ENCODE measurements at places on chromosomes 6 and 20. TPM values are rescaled to one million over a fixed set of nuclear protein-coding genes. Genes with fewer than 3 reads are reported as not detected.

Gene C6orf47
- total RNA-seq = 18.7 TPM

Gene PDE7B
- 2.2 TPM for total RNA-seq

Gene SLC17A3
- total RNA-seq = not detected

Gene CLPSL1
- total RNA-seq = not detected

Gene CALHM6
- total RNA-seq = 3.3 TPM

Gene PNISR
- total RNA-seq = 118 TPM

Gene VIP
- 12.8 TPM for total RNA-seq

Gene SPATA25
- 103 TPM for total RNA-seq

Gene KHDC1
- total RNA-seq = not detected

Gene CCHCR1
- total RNA-seq = 35.4 TPM

- DNase-seq = no peak
Measured at GRCh38 chr6:143821359-143821758, 21.8 kb upstream of the LTV1 start.

- no peak for DNase-seq
Measured at GRCh38 chr6:153038378-153039057, 36.0 kb upstream of the MTRF1L start.

DNA sequence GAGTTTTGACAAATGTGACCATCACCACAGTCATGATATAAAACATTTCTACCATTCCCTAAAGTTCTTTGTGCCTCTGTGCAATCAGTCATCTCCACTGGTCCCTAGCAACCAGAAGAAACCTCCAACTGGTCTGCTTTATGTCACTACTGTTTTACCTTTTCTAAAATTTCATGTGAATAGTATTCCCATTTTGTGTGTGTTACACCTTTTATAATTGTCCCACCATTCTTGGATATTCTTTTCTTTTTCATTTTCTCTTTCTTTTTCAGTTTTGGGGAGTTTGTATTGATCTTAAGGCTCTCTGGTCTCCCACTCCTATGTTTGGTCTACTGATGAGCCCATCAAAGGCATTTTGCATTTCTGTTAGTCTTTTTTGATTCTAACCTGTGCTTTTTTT lies 95.4 kb downstream of the NCOA3 start:
- DNase-seq = no peak

- no peak for DNase-seq
Measured at GRCh38 chr6:97449444-97449966, 166.5 kb upstream of the MMS22L start.

- no peak for DNase-seq
Measured at GRCh38 chr6:64683682-64684081, 1023.3 kb downstream of the EYS start.

- no peak for DNase-seq
Measured at GRCh38 chr6:56096946-56097621, 150.3 kb downstream of the COL21A1 start.

DNA sequence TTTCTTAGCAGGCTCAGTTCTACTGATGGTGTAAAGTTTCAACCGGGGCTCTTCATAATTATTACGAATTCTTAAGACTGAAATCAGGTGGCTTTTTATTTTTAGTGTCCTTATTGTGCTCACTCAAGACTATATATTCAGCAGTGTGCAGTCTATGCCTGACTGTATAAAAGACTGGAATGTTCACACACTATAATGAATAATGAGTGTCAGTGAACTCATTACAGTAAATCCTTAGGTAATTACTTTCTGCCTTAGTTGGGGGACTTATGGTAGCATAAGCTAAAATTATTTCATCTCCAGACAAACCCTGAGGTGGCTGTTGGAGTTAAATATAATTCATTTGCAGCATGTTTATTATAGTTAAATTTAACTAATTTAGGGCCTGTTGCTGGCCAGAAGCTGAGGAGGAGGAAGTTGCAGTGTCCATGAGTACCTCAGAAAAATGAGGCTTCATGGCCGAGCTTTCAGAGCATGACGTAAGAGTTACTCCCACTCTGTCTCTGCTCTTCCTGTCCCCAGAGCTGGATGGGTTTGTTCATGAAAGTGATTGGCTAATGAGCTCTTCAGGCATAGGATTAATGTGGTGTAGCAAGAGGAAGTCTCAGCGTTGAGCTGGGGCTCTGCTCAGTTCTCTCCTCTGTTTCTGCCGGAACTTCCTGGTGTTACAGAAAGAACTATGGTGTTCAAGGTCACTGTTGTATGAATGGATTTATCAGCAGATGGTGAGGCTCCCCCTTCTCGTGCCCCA lies 335.7 kb downstream of the NRN1 start:
- no peak for DNase-seq

- DNase-seq = no peak
Measured at GRCh38 chr6:10733863-10734262, 11.0 kb downstream of the TMEM14C start.

GRCh38 chr6:57242505-57242904 lies 20.4 kb upstream of the RAB23 start:
- DNase-seq = no peak

DNA sequence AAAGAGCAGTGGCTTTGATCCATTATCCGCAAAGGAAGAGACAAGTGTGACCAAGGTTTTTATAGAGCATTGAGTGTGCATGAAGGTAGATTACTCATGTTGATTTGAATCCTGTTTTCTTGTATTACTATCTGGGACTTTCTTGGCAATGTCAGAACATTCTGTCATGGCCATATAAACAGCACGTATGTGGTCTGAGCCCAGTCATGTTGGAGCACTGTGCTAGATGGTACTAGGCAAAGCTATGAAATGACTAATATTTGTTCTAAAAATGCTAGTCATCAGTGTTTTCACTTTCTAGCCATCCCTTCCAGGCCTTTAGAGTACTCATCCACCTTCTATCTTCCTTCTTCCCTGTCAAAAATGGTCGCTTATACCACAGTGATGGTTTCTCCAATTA lies 278.6 kb upstream of the FLRT3 start:
- no peak for DNase-seq

GRCh38 chr6:149699150-149699549 lies 18.8 kb downstream of the LATS1 start:
- no peak for DNase-seq

Measured in transverse colon (tissue), 4 donors.